ENCODE measurements at places on chromosomes 3 and 15. TPM values are rescaled to one million over a fixed set of nuclear protein-coding genes. Genes with fewer than 3 reads are reported as not detected.

FEM1B gene
- polyA plus RNA-seq, result 51.8 TPM

CPLX3 gene
- polyA plus RNA-seq, result not detected

MYH15 gene
- polyA plus RNA-seq, result 0.27 TPM

DUOXA1 gene
- polyA plus RNA-seq, result 0.25 TPM

DNA sequence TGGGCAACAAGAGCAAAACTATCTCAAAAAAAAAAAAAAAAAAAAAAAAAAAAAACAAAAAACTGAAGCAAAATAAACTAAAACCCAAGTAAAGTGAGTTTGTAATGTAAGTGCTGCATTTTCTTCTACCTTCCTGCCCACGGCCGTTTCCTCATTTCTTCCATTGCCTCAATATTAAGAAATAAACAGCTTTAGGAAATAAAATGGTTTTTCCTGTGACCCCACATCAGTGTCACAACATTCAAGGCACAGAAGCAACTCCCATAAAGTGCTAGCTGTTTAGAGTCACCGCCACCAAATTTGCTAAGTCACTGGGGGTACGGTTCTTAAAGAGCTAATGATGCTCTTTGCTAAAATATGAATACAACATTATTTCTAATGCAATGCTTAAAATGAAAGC, 3.3 kb downstream of the PKM start:
- DNase-seq, result no peak

- DNase-seq, result peak; percentile 66
Measured at GRCh38 chr3:48273594-48274211, 32.8 kb downstream of the ZNF589 start.

GRCh38 chr15:72497402-72497801, 23.3 kb downstream of the ARIH1 start:
- no peak for DNase-seq

- DNase-seq, result no peak
Measured at GRCh38 chr3:8524249-8524648, 22.6 kb downstream of the LMCD1 start.

- DNase-seq, result no peak
Measured at GRCh38 chr3:125403789-125404188, 28.7 kb upstream of the ZNF148 start.

GRCh38 chr3:26281284-26281985, 341.1 kb upstream of the LRRC3B start:
- DNase-seq, result no peak

DNA sequence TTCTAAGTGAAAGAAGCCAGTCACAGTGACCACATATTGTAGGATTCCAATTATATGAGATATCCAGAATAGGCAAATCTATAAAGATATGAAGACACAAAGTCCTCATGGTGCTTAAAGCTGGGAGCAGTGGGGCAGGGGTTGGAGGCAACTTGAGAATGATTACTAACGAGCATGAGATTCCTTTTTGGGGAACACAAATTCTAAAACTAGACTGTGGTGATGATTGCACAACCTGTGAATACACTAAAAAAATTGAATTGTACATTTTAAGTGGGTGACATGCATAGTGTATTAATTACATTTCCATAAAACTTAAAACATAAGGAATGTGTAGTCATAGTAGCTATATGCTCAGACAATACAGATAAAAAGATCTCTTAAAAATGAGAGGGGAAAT, 103.2 kb downstream of the DPH6 start:
- DNase-seq, result no peak

DNA sequence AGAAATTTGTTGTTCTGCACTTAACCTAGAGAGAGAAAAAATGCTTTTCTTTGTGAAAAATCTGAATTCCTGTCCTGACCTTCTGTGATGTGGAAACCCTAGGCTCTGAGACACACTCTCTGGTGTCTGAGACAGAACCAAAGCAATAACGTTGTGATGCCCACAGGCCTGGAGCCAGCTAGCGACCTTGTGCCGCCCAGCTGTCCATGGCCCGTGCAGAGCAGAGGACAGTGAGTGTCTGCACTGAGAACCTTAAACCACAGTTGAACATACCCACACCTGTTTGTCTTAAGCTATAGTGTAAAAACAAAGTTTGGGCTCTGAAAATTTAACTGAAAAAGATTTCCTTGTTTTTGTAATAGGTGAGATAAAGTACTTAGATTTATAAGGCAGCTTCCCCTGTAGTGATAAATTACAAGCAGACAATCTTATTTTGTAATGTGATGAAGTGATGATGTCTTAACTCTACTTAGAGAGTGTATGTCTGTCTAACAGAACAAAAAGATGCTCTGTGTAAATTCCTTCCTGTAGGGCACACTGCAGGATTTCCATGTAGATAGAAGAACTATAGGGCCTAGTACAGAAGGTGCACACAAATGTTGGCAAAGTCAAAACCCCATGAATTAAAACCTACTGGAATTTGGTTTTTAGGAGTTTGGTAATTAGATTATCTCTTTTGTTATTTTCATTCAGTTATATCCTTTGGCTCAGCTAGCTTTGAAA, 62.7 kb downstream of the SNRK start:
- no peak for DNase-seq

- no peak for DNase-seq
Measured at GRCh38 chr3:35120026-35120425, 519.3 kb upstream of the ARPP21 start.

GRCh38 chr15:100713163-100713867, 110.9 kb downstream of the ASB7 start:
- no peak for DNase-seq

DNA sequence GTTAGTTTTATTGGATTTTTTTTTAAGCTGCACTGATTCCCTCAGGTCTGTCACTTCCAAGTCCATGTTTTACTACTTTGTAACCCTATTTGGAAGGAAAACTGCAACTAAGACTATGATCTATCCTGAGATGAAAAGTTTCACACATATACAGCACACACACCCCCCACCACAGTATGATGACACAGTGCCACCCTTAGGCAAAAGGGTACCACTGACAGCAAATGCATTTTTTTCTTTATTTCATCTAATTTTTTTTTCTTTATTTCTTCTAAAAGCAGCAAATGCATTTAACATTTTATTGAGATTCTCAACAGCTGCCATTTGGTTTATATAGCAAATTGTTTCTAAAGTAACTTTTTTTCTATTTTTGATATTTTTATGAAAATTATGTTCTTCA, 21.2 kb downstream of the NGRN start:
- DNase-seq, result no peak
